Stimulated activated naive CD8-positive, alpha-beta T cell treated with anti-CD3 and anti-CD28 coated beads, Interleukin-15, Interleukin-2, amounts not matched to agents 100 U/mL and 50 U/mL, for 24 hours (primary cell): ENCODE measurements at places on chromosomes 4 and X.

DNA sequence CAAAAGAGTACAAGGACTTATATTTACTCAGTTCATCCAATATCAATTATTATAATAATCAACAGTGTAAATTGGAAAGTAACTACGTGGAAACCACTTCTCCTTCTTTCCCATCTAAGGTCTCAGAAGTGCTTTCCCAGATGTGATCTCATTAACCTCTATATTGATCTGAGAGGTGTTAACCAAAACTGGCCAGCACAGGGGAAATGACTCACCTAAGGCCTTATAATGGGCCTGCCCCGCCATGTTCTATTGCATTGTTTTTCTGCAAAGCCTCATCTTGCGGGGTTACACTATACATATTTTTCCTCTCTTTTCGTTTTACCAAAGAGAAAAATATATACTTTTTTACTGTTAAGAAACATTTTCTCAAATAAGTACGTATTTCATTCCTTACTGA, 20.5 kb downstream of the RAB40A start:
- DNase-seq, result peak; percentile 3

DNA sequence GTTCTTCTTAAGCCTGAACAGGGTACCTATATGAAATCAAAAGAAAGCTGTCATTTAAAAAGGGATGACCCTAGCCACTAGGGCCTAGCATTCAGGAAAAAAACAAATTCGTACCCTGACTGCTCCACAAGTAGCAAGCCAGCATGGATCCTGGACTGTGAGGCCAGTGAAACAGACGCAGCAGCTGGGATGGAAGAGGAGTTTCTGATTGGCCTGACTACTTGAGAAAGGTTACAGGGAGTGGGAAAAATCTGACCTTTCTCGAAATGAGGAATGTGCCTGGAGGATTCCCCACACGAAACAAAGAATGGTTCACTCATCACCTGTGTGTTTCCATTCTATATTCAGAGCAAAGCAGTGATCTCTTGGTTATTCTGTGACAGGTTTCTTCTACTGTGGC, 87.6 kb upstream of the JADE1 start:
- no peak for DNase-seq

DNA sequence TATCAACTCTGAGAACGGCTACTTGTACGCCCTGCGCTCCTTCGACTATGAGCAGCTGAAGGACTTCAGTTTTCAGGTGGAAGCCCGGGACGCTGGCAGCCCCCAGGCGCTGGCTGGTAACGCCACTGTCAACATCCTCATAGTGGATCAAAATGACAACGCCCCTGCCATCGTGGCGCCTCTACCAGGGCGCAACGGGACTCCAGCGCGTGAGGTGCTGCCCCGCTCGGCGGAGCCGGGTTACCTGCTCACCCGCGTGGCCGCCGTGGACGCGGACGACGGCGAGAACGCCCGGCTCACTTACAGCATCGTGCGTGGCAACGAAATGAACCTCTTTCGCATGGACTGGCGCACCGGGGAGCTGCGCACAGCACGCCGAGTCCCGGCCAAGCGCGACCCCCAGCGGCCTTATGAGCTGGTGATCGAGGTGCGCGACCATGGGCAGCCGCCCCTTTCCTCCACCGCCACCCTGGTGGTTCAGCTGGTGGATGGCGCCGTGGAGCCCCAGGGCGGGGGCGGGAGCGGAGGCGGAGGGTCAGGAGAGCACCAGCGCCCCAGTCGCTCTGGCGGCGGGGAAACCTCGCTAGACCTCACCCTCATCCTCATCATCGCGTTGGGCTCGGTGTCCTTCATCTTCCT, 2.7 kb downstream of the PCDH10 start:
- DNase-seq, result no peak

- DNase-seq, result no peak
These were observed 20.6 kb downstream of the CCNQ start for GRCh38 chrX:153578200-153578835.

DNA sequence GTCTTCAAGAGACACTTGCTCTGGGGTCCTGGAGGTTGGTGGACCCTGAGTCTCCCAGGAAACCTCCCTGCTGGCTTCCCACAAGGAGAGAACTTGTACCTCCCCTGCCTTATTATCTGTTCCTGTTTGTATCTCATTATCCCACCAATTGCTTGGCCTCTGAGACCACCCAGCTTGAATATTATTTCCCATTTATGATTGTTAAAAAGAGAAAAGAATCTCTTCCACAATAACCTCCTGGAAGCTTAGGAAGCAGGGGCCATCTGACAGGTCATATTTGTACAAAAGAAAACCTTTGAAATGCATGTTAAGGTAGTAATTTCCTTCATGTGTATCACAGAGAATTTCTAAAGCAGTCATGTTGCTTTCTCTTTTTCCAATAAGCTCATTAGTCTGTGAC, 239.5 kb downstream of the FBXW7 start:
- DNase-seq, result no peak

DNA sequence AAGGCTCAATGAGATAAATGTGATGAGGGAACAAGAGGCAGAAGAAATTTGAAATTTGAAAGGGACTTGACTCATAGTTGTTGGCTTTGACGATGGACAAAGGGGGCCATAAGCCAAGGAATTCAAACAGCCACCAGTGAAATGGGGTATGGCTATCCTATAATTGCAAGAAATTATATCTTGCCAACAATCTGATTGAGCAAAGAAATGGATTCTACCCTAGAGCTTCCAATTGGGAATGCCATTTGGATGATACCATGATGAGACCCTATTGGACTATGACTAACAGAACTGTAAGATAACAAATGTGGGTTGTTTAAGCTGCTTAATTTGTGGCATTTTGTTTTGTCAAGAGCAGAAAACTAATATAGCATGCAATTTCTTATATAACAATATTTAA, 270.1 kb upstream of the ARSJ start:
- no peak for DNase-seq

DNA sequence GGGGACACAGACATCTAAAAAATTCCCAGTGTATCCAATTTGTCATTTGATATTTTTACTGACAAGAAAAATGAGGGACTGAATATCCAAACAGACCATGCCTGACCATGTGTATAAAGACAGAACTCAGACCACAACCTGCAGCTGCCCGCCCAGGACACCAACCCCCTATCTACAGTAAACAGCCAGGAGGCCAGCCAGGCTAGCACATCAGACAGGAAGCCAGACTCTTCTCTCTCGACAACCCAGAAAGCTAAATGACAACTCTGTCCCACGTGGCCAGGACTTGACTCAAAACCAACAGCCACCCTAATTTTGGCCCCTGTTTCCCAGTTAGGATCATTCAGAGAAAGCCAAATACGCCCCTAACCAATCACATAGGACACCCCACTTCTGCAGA, 15.1 kb downstream of the AFAP1 start:
- DNase-seq, result no peak

- DNase-seq, result no peak
These were observed 24.3 kb upstream of the GPRIN3 start for GRCh38 chr4:89331686-89332544.

- no peak for DNase-seq
These were observed 37.5 kb upstream of the ABCG2 start for GRCh38 chr4:88196013-88196365.

DNA sequence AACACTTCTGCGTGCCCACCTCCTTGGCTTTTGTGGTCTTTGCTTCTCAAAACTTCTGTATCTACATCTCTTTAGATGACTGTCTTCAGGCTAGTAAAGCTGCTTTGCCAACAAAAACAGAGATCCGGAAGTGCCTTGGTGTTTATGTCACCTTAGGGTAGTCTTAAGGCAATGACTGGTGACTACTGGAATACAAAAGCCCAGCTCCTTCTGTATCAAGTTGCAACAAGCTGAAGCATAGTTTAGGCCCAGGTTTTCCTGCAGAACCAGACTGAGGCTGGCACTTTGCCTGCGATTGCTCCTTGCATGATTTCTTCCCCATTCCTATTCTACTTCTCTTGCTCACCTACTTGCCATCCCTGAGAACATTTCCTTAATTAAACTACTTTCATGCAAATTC, 333.8 kb downstream of the DMD start:
- DNase-seq, result no peak

DNA sequence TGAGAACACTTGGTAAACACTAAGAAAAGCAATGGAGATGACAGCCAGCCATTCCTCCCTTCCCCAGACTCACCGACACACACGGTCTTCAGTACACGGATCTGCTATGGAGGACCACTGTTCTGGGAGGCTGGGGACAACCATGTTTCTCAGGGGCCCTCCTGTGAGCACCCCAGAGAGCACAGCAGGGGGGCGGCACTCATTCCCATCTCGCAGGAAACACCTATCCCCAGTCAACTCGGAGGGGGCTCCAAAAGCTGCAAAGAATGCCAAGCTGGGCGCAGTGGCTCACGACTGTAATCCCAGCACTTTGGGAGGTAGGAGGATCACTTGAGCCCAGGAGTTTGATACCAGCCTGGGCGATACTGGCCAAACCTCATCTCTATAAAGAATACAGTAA, 172.1 kb downstream of the AFAP1 start:
- DNase-seq, result no peak

DNA sequence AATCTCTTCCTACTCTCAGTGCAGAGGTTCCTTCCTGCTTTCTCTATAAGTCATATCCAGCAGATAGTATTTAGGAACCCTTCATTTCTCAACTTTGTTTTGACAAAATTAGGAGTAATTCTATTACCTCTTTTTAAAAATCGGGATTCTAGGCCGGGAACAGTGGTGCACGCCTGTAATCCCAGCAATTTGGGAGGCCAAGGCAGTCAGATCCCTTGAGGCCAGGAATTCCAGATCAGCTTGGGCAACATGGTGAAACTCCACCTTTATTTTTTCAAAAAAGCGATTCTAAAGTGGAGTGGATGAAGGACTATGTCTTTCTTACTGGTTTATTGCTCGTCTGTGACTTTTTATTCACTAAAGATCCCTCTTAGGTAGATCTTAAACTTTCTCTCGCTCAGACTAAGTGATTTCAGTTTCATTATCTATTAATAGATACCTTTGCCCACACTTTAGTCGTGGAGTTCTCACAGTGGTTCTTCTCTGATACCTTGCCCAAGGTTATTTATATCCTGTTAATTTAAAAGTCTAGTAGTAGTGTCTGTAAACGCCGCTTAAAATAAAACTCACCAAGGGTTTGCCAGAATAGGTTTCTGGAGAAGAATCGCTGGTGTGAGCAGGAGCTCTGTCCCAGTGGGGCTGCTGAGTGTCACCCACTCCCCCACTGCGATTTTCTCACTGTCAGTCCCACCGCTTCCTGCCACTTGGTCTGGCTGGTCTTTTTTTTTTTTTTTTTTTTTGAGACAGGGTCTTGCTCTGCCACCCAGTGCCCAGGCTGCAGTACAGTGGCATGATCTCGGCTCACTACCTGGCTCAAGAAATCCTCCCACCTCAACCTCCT, 27.0 kb upstream of the TMEM131L start:
- peak; percentile 38 for DNase-seq

GRCh38 chr4:57854748-57855147, 744.6 kb upstream of the IGFBP7 start:
- DNase-seq, result no peak

DNA sequence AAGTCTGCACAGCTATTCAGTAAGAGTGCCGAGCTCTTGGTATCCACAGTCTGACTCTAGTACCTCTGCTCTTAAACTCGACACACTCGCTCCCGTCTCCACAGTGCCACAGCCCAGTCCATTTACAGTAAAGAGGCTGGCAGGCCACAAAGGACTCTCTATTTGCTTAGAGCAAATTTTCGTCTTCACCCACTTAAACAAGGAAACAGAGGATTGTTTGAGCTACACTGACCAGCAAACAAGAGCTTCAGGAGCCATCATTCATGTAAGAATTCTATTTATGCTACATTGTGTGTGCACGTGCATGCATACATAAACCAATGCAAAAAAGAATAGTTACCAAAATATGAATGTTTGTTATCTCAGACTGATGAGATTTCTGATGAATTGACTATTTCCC, 290.2 kb downstream of the USP46 start:
- DNase-seq, result no peak

- DNase-seq, result no peak
These were observed 60.2 kb upstream of the VCX3B start for GRCh38 chrX:8404471-8404870.

GRCh38 chr4:115119804-115120352, 6.5 kb upstream of the NDST4 start:
- no peak for DNase-seq
